ENCODE measurements at places on chromosomes 6 and 20. TPM values are rescaled to one million over a fixed set of nuclear protein-coding genes. Genes with fewer than 3 reads are reported as not detected.

Gene NFKBIL1
- total RNA-seq: 27.7 TPM

Gene CRIP3
- not detected for total RNA-seq

Gene CNKSR3
- total RNA-seq: 13.3 TPM

Gene CD24
- total RNA-seq: 6.4 TPM

Gene OR2H2
- not detected for total RNA-seq

Gene CST5
- not detected for total RNA-seq

Gene MOG
- not detected for total RNA-seq

Gene ZFP57
- not detected for total RNA-seq

Gene DSN1
- 13.3 TPM for total RNA-seq

Gene SOBP
- 2.3 TPM for total RNA-seq

Gene CST7
- not detected for total RNA-seq

Gene FNDC1
- total RNA-seq: not detected

Gene SCRT2
- total RNA-seq: not detected

Gene TCEA2
- total RNA-seq: 34.5 TPM
